Activated T-helper 2 cell treated with anti-CD3 and anti-CD28 coated beads, Interferon-gamma antibody, Interleukin-2, Interleukin-4, amounts not matched to agents 10 μg/mL and 5 μg/mL and 100 μg/mL, durations not matched to agents 14 hours and 24 hours and 36 hours (primary cell): ENCODE measurements at places on chromosomes 3 and 15.

GRCh38 chr3:139343895-139344856, at the start of gene MRPS22:
MRPS22 (plus strand) TSS chr3:139344020; CDS start chr3:139344027, 7 bp downstream.
- H3K36me3 ChIP-seq: peaks cover 22% of the 10 kb centered on the region
- H3K4me1 ChIP-seq: peaks cover 15% of the 10 kb centered on the region
- DNase-seq: peak; percentile 78
- peak within 1 kb of the TSS; percentile 6 for H3K27ac ChIP-seq
- H3K27me3 ChIP-seq: no peaks in the 10 kb centered on the region
- H3K4me3 ChIP-seq: no peak within 1 kb of the TSS

GRCh38 chr3:57943525-57944495, 64.4 kb upstream of the FLNB start:
- no peaks in the 10 kb centered on the region for H3K27me3 ChIP-seq
- DNase-seq: no peak
- no peaks in the 10 kb centered on the region for H3K36me3 ChIP-seq
- no peak overlapping the region for H3K27ac ChIP-seq
- no peaks in the 10 kb centered on the region for H3K4me1 ChIP-seq

DNA sequence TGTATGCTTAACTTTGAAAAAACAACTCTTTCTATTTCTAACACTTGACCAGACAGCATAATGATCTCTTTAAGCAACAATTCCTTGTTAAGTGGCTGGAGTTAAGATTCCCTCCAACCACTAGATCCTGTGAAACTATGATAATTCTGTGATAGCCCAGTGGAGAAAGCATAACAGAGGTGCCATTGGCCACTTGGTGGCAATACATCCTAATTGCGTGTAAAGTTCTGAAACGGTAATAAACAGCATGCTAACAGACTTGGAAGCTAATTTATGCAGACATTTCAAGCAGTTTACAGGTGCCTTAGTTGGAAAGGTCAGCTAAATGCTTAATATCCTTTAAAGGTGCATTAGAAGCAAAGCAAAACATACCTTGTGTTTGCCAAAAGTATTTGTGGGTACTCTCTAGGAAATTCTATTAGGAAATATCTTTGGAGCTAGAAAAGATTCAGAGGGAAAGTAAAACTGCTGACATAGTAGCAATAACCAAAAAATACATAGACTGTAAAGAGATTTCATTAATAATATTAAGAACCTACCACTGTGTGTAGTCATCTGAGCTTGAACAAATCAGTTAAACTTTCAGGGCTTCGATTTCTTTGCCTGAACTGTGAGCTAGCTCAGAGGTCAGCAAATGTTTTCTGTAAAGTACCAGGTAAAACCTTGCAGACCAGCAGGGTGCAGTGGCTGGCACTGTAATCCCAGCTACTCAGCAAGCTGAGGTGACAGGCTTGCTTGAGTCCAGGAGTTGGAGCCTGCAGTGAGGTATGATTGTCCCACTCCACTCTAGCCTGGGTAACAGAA, 19.0 kb upstream of the CSTA start:
- H3K27ac ChIP-seq: no peak overlapping the region
- H3K4me3 ChIP-seq: no peak overlapping the region
- peaks cover 24% of the 10 kb centered on the region for H3K27me3 ChIP-seq
- H3K36me3 ChIP-seq: no peaks in the 10 kb centered on the region

DNA sequence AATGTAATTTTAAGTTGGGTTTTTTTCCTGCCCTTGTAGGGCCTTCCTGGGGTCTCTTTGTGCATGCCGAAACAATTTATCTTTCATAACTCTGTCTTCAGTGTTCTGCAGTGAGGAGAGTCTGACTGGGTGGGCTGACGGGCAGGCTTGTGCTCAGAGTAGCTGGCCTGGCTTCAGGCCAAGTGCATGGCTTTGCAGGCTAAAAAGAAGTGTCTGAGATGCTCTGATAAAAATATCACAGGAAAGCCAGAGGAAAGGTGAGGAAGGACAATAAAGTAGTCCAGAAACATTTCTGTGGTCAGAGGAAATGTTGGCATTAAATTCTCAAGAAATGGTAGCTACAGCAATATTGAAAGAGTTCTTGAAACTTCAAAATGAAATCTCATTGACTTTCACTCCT, 25.5 kb downstream of the ST3GAL6 start:
- peaks cover 31% of the 10 kb centered on the region for H3K4me1 ChIP-seq
- DNase-seq: no peak
- no peak overlapping the region for H3K27ac ChIP-seq
- H3K36me3 ChIP-seq: no peaks in the 10 kb centered on the region
- no peak overlapping the region for H3K4me3 ChIP-seq
- H3K27me3 ChIP-seq: peaks cover 4% of the 10 kb centered on the region

DNA sequence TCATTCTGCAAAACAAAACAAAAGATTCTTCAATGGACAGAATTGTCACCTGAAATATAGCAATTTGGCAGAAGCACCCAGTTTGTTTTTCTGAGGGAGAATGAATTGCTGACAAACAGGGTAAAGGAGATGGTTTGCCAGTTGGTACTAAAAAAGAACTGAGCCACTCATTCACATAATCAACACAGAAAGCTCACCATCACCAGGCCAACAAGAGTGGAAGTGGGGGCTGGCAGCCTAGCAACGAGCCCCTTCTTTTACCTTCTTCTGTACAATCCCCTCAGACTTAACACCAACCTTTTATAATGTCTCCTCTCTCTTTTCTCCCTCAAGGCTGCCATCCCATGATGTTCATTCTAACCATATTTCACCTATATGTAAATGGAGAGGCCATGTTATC, 5.9 kb downstream of the TOP2B start:
- H3K4me1 ChIP-seq: peaks cover 42% of the 10 kb centered on the region
- no peak overlapping the region for H3K4me3 ChIP-seq
- no peak overlapping the region for H3K27ac ChIP-seq

DNA sequence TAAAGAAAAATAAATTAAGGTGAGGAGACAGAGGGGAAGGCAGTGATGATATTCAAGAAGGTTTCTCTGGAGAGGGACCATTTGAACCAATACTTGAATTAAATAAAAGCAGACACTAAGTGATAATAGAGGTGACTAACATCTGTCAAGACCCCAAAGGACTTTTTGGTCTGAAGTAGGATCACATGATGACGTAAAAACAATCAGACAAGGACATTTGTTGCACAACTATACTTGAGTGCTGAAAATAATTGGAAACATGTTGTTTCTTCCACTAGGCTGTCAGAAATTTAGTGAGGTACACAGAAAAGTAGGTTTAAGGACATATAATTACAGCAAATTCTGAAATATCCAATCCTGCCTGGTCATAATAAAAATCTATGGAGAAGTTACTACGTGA, 179.5 kb downstream of the WNT5A start:
- H3K27me3 ChIP-seq: no peaks in the 10 kb centered on the region
- no peak overlapping the region for H3K4me3 ChIP-seq
- H3K27ac ChIP-seq: no peak overlapping the region
- DNase-seq: no peak

GRCh38 chr3:15300323-15301078, 31.9 kb downstream of the SH3BP5 start:
- peaks cover 42% of the 10 kb centered on the region for H3K4me1 ChIP-seq
- no peak overlapping the region for H3K4me3 ChIP-seq
- peaks cover 53% of the 10 kb centered on the region for H3K36me3 ChIP-seq
- H3K27ac ChIP-seq: no peak overlapping the region
- DNase-seq: no peak
- no peaks in the 10 kb centered on the region for H3K27me3 ChIP-seq

DNA sequence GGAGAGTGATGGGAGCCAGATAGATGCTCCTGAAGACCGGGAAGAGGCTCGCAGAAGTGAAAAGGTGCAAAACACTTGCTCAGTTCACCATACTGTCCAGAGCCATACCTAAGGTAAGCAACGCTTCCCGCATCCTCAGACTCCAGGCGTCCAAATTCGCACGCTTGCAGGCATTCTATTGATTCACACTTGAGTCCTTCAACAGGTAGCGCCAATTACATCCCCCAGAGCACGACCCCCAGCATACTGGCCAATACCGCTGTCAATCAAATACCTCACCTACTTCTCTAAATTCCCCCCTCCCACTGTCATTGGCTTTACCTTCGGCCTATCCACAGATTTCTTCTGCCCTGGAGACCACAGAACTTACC, 361 bp upstream of the STXBP5L start:
- H3K4me3 ChIP-seq: peak overlapping the region; percentile 24
- no peak for DNase-seq
- no peaks in the 10 kb centered on the region for H3K36me3 ChIP-seq
- no peak overlapping the region for H3K27ac ChIP-seq
- H3K4me1 ChIP-seq: peaks cover 10% of the 10 kb centered on the region

DNA sequence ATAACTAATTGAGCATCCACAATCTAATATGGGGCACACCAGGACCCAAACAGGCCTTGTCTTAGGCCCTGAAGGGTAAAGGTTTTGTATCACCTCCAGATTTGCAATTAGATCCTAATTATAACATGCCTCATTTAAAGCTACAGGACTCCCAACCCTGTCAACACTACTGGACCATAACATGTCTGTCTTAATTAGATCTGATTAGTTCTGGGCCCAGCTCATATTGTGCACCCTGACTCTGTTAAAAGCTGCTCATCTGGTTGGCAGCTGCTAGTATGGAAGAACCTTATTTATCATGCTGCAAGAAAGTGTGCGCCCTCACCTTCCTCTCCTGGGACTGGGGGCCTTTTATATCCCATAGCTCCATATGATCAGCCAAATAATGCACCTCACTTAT, 457.8 kb downstream of the ROBO1 start:
- H3K27ac ChIP-seq: no peak overlapping the region
- no peaks in the 10 kb centered on the region for H3K27me3 ChIP-seq
- H3K4me3 ChIP-seq: no peak overlapping the region
- no peaks in the 10 kb centered on the region for H3K4me1 ChIP-seq

GRCh38 chr3:63279005-63279841, 1.1 kb downstream of the SYNPR start:
- no peak for DNase-seq
- H3K36me3 ChIP-seq: no peaks in the 10 kb centered on the region
- H3K27ac ChIP-seq: no peak overlapping the region
- no peaks in the 10 kb centered on the region for H3K4me1 ChIP-seq

GRCh38 chr15:90617171-90617570, 87.4 kb downstream of the CRTC3 start:
- DNase-seq: no peak
- no peaks in the 10 kb centered on the region for H3K27me3 ChIP-seq

GRCh38 chr3:135125171-135125801, 330.2 kb downstream of the EPHB1 start:
- no peaks in the 10 kb centered on the region for H3K27me3 ChIP-seq
- no peak overlapping the region for H3K27ac ChIP-seq
- no peak overlapping the region for H3K4me3 ChIP-seq
- H3K36me3 ChIP-seq: no peaks in the 10 kb centered on the region
- no peak for DNase-seq
- H3K4me1 ChIP-seq: no peaks in the 10 kb centered on the region

GRCh38 chr3:126439968-126440708, 35.6 kb downstream of the ZXDC start:
- no peaks in the 10 kb centered on the region for H3K4me1 ChIP-seq
- H3K36me3 ChIP-seq: peaks cover 9% of the 10 kb centered on the region
- no peak overlapping the region for H3K4me3 ChIP-seq
- H3K27me3 ChIP-seq: no peaks in the 10 kb centered on the region
- H3K27ac ChIP-seq: no peak overlapping the region

DNA sequence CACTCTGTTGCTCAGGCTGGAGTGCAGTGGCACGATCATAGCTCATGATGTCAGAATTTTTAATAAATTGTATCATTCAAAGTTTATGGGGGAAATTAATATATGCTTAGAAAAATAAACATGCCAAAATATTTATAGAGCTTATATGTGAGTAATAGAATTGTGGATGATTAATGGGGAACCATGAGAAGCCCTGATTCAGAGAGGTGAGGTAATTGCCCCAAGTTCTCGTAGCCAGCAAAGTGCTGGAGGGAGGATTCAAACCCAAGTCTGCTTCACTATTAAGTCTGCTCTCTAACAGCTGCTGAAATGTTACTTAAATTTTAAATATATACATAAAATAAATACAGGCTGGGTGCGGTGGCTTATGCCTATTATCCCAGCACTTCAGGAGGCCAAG, 26.2 kb upstream of the IGF2BP2 start:
- H3K4me3 ChIP-seq: no peak overlapping the region
- no peaks in the 10 kb centered on the region for H3K4me1 ChIP-seq
- DNase-seq: no peak
- H3K36me3 ChIP-seq: no peaks in the 10 kb centered on the region
- H3K27ac ChIP-seq: no peak overlapping the region

GRCh38 chr15:65215496-65215895, 4.2 kb upstream of the CILP start:
- no peaks in the 10 kb centered on the region for H3K36me3 ChIP-seq
- peaks cover 9% of the 10 kb centered on the region for H3K4me1 ChIP-seq
- H3K27me3 ChIP-seq: no peaks in the 10 kb centered on the region
- DNase-seq: no peak
- no peak overlapping the region for H3K4me3 ChIP-seq

DNA sequence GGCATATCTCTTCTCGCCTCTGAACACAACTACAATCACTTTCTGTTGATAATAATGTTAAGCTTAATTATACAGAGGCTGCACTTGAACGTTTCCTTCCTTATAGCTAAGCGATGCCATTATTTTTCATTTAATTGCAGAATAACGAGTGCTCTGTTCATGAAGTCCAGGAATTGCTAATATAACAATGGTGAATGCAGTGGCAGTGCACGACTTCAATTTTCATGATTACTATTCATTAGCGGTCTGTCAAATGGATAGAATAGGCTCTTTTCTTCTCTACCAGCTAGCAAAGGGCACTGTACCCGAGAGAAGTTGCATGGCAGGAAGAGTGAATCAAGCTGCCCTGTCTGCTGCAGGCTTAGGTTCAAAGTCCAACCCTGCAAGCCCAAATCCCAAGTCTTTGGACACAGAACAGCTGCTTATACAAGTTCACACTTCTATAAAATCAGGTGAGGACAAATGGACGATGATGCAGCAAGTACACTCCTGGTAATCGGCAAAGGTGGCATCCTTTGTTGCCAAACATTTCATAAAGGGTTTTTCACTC, 75.6 kb downstream of the PDZRN3 start:
- no peaks in the 10 kb centered on the region for H3K4me1 ChIP-seq
- H3K36me3 ChIP-seq: no peaks in the 10 kb centered on the region
- no peak for DNase-seq
- H3K27ac ChIP-seq: no peak overlapping the region
- H3K4me3 ChIP-seq: no peak overlapping the region
- no peaks in the 10 kb centered on the region for H3K27me3 ChIP-seq

DNA sequence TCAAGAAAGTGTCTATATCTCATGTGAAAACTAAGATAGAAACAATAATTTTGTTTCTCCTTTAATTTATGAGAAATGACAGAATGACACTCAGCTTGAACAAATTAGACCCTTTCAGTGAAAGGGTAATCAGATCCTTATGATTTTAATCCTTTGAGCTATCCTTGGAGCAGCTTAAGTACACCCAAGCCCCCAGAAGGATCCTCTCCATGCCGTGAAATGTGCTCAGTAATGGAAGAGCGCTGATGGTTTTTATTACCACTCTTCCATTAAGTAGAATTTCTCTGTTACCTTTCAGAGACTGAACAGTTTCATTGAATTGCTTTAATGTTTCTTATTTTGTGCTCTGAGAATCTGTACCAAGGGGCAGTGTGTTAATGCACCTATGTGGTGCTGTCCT, 54.3 kb downstream of the HMG20A start:
- peaks cover 60% of the 10 kb centered on the region for H3K36me3 ChIP-seq
- no peak for DNase-seq
- no peak overlapping the region for H3K4me3 ChIP-seq
- H3K27ac ChIP-seq: no peak overlapping the region
